ENCODE measurements at places on chromosomes 12 and 14.

GRCh38 chr12:107681836-107682820, 3.5 kb upstream of the PWP1 start:
- no peaks in the 10 kb centered on the region for H3K27me3 ChIP-seq
- H3K36me3 ChIP-seq: no peaks in the 10 kb centered on the region
- H3K4me3 ChIP-seq: no peak overlapping the region
- H3K27ac ChIP-seq: no peak overlapping the region
- DNase-seq: no peak

DNA sequence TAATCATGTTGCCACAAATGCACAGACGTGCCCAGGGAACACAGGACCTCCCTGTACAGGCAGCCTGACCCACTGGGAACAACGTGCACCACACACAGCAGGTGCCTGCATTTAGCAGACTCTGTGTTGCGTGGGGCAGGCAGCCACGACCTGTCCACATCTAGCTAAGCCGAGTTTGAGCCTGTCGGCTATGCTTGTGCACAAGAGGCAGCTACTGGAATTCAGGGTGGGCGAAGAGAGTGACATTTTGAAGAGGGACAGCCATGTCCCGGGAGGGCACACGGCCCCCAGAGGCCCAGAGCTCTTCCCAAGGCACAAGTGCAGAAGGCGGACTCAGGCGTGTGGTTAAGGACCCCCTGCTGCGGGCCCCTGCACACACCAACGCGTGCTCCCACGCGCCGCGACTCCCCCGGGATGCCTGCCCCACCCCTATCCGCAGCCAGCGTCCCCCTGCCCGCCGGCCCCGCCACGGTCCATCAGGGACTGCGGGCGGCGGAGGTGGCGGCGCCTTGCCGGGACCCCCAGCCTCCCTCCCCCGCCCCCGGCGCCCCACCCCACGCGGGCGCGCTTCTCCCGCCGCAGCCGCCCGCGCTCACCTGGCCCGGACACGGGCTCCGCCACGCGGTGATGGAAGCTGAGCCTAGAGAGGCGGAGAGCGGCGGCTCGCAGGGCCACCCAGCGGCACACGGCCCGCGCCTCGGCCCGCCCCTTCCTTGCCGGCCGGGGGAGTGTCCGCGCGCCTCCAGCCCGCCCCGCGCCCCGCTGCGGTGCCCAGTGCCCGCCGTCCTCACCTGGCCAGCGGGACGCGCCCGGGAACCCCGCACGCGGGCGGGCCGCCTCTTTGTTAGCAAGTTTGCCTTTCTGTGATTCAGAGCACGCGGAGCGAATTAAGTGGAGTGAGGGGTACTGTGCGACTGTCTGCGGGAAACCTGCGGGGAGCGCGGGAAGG, 125.3 kb upstream of the PRMT8 start:
- peak overlapping the region; percentile 34 for H3K4me3 ChIP-seq
- no peak for DNase-seq
- peaks cover 7% of the 10 kb centered on the region for H3K27me3 ChIP-seq
- no peaks in the 10 kb centered on the region for H3K36me3 ChIP-seq

DNA sequence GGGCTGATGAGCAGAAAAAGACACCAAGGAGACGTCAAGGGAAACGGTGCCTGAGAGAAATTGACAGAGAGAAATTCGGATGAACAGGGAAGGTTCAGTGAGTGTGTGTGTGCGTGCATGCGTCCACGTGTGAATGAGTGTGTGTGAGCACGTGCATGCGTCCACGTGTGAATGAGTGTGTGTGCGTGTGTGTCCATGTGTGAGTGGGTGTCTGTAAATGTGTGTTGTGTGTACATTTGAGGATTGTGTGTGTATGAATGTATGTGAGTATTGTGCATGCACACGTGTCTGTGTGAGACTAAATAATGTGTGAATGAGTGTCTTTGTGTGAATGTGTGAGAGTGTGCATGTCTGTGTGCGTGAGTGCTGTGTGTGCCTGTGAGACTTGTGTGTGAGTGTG, 137.4 kb upstream of the MED13L start:
- no peak for DNase-seq
- no peaks in the 10 kb centered on the region for H3K4me1 ChIP-seq
- no peak overlapping the region for H3K27ac ChIP-seq
- no peaks in the 10 kb centered on the region for H3K36me3 ChIP-seq
- no peak overlapping the region for H3K4me3 ChIP-seq
- H3K27me3 ChIP-seq: no peaks in the 10 kb centered on the region

GRCh38 chr14:92945959-92946846, 23.3 kb downstream of the CHGA start:
- peaks cover 41% of the 10 kb centered on the region for H3K36me3 ChIP-seq
- peak overlapping the region; percentile 44 for H3K27ac ChIP-seq
- no peaks in the 10 kb centered on the region for H3K27me3 ChIP-seq
- H3K4me3 ChIP-seq: no peak overlapping the region
- DNase-seq: peak; percentile 91

DNA sequence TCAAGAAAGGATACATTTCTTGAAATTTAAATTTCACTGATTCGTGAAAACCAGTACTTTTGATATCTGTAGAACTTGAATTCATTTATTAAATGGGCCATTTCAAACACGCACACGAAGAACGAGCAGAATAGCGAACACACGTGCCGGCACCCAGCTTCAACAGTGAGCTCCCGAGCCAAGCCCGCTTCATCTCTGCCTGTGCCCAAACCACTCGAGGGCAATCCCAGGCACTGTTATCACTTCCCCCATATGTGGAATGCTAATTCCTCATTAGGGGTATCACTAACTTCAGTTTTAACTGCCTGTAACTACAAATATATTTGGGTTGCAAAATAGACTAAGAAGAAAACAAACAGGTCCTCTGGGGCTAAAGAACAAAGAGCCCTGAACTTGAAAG, 48.0 kb downstream of the AMN start:
- peaks cover 95% of the 10 kb centered on the region for H3K36me3 ChIP-seq
- H3K4me1 ChIP-seq: no peaks in the 10 kb centered on the region
- H3K27ac ChIP-seq: no peak overlapping the region

DNA sequence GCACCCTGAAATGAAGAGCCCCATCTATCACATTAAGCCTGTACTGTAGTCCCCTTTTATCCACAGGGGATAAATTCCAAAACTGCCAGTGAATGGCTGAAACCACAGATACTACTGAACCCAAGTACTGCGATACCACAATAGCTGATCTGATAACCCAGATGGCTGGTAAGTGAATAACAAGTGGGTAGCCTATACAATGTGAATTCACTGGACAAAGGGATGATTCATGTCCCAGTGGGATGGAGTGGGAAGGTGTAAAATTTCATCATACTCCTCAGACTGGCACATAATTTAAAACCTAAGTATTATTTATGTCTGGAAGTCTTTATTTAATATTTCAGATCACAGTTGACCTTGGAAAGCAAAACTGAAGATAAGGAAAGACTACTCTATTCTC, 201.3 kb downstream of the GPHN start:
- no peak overlapping the region for H3K4me3 ChIP-seq
- H3K27me3 ChIP-seq: no peaks in the 10 kb centered on the region

DNA sequence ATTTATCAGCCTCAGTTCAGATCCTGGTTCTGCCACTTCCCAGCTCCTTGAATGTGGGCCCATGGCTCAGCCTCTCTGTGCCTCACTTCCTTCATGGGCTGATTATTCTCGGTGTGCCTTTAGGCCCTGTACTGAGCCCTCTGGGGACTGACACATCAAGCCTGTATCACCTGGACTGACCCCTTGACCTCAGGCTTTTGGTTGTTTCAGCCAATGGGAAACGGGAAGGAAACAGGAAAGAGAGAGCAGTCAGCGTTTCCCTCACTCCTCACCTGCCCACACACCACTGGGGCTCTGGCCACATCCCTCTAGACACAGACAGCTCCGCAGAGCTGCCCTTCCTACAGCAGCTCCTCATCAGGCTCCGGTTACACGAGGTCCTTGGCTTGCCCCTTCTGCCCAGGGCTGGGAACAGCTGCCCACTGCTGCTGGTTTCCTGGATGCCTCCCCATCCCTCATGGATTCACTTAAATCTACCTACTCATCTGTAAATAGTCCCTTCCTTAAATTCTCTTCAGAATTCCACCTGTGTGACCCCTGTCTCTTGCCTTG, 37.0 kb upstream of the ITPR2 start:
- H3K36me3 ChIP-seq: no peaks in the 10 kb centered on the region
- DNase-seq: no peak
- no peak overlapping the region for H3K4me3 ChIP-seq
- H3K4me1 ChIP-seq: peaks cover 5% of the 10 kb centered on the region
- H3K27ac ChIP-seq: peak overlapping the region; percentile 29
